GM04504 (cell line): ENCODE measurements at places on chromosomes 11 and 22.

GRCh38 chr22:39223091-39223710 is 21.6 kb downstream of the PDGFB start:
- DNase-seq: no peak

- peak; percentile 84 for DNase-seq
These were observed 104.7 kb upstream of the CARD18 start for GRCh38 chr11:105244160-105244825.

- DNase-seq: no peak
These were observed at the start of gene RTN4RL2 for GRCh38 chr11:57460022-57460757. TSS of gene RTN4RL2 (plus strand) at chr11:57460528. CDS start at chr11:57460866, 338 bp downstream.

- no peak for DNase-seq
These were observed 585 bp downstream of the CYB5R3 start for GRCh38 chr22:42648368-42649245.

DNA sequence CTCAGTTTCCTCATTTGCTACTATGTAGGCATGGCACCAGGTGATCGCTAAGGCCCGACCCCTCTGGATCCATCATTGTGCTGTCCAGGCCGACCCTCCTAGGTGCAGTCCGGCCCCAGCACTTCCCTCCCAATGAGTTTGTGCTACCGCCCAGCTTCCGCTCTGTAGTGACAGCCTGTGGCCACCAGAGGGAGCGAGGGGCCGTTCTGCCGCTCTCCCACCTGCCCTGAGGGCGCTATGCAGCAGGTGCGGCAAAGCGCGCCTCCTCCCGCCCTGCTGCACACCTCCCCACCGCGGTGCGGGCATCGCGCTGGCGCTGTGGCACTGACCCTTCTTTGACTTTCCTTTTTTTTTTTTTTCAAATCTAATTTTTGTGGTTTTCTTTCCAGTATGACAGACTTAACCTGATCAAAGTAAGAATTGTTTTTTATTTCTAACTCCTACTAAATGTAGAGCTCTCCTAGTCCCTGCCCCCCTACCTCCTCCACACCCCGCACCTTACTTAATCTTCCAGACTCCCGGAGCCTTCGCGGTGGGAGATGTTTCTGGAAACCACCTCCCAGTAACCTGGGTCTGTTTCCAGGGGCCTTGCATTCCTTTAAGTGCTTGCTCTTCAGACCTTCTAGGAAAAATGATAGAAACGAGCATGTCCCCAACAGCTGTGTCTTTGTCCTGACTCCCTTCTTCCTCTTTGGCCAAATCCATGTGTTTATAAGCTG is 73.7 kb downstream of the SCN3B start:
- no peak for DNase-seq

- no peak for DNase-seq
These were observed 11.9 kb downstream of the IPO7 start for GRCh38 chr11:9396310-9396709.

- no peak for DNase-seq
These were observed 83.6 kb upstream of the CRTAM start for GRCh38 chr11:122754553-122755322.

GRCh38 chr11:121244884-121245283 is 47.7 kb upstream of the SC5D start:
- DNase-seq: no peak

GRCh38 chr11:74278721-74279161 is 32.7 kb downstream of the P4HA3 start:
- DNase-seq: peak; percentile 95

DNA sequence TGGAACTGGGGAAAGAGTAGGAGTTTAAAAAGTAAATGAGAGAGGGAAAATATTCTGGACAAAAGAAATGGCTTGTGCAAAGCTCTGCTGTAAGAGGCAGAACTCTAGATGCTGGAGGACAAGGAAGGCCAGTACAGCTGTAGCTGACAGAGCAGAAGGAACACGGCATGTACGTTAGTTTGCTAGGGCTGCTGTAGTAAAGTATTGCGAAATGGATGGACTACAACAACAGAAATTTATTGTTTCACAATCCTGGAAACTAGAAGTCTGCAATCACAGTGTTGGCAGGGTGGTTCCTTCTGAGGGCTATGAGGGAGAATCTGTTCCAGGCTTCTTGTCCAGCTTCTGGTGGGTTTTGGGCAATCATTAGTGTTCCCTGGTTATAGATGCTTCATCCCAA is 454.4 kb downstream of the NTM start:
- DNase-seq: no peak

DNA sequence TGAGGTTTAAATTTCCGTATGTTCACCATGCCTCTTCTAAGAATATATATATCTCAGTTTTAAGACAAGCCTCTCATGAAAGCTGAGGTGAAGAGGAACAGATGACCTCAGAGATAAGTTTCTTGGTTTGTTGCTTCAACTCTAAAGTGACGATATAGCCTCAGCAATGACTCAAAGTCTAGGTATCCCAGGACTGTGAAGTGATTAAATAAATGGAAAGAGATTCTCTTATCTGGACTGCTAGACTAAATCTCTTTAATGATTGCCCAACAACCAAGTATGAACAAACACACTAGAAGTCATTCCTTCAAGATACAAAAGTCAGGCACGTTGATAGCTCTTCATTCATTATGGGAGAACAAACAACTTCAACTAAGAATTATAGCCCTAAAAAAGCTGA is 15.3 kb downstream of the CADM1 start:
- DNase-seq: no peak

- DNase-seq: no peak
These were observed 3.4 kb upstream of the OR4C6 start for GRCh38 chr11:55658608-55659007.
